ENCODE measurements at places on chromosomes 2 and 18.

DNA sequence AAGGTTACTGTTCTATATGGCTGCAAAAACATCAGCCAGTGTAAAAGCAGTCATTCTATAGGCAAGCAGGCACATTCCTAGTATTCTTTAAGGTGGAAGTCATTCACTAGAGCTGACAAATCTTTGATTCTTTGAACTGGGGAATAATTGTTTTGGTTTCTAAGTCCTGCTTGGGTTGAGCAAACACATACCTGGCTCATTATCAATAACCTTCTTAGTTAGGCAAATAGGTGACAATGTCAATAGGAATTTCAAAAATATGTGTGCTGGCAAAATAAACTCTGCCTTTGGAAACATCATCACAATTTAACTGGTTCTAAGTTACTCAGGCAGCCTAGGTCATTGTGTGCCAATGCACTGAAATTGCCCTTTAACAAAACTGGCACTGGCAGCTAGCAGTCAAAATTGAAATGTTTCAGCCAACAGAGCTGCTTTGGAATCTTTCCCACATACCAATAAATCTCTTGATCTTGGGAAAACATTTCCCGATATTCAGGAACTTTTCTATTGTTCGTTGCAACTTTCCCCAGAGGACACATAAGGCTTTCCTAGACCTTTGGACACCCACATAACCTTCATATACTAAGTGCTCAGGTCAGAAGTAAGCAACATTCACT lies 402.0 kb upstream of the MMADHC start:
- peak; percentile 79 for DNase-seq

DNA sequence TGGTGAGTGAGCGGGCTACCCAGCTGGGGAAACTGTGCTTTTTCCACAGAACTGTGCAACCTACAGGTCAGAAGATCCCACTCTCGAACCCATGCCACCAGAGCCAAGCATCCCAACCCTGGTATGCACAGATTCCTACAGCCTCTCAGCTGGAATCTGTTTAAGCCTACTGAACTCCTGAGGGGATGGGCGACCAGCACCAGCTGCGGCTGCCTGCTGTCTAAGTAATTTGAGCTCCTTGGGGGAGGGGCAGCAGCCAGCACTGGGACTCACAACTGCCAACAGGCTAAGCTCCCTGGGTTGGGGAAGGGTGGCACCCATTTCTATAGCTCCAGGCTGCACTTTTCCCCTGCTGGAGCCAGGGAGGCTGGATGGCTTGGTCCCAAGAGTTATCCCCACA lies 11.8 kb downstream of the CYP27C1 start:
- peak; percentile 63 for DNase-seq

DNA sequence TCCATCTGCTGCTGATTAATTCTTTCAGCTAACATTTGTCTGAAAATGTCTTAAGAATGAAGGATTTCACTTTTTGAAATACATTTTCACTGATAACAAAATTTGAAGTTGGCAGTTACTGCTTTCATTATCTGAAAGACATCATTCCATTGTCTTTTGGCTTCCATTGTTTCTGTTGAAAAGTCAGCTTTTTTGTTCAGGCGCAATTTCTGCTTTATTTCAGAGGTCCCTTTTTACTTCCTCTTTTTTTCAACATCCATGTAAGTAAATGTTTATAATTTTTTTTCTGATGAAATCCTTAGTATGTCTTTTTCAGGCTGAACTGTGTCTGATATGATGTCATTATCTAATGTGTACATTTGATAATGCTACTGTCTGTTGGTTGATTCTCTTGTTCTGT lies 184.2 kb downstream of the RND3 start:
- DNase-seq = no peak

- no peak for DNase-seq
Measured at GRCh38 chr18:5530629-5531178, 13.1 kb downstream of the EPB41L3 start.

- DNase-seq = no peak
Measured at GRCh38 chr18:48093104-48093503, 162.6 kb upstream of the SMAD2 start.

GRCh38 chr2:239692362-239692851 lies 291.6 kb upstream of the HDAC4 start:
- DNase-seq = no peak

GRCh38 chr2:138435701-138436100 lies 65.9 kb upstream of the SPOPL start:
- no peak for DNase-seq

DNA sequence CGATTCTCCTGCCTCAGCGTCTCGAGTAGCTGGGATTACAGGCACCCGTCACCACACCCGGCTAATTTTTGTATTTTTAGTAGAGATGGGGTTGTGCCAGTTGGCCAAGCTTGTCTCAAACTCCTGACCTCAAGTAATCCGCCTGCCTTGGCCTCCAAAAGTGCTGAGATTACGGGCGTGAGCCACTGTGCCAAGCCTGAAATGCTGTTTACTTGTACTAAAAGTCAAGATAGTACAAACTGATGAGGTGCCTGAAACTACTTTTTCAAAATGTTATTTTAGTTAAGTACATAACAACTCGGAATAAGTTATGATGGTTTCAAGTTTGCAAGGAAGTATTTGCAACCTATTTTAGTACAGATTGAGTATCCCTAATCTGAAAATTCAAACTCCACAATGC lies 85.7 kb downstream of the CEP192 start:
- DNase-seq = no peak

- DNase-seq = no peak
Measured at GRCh38 chr2:96093528-96093927, 22.8 kb downstream of the ADRA2B start.

DNA sequence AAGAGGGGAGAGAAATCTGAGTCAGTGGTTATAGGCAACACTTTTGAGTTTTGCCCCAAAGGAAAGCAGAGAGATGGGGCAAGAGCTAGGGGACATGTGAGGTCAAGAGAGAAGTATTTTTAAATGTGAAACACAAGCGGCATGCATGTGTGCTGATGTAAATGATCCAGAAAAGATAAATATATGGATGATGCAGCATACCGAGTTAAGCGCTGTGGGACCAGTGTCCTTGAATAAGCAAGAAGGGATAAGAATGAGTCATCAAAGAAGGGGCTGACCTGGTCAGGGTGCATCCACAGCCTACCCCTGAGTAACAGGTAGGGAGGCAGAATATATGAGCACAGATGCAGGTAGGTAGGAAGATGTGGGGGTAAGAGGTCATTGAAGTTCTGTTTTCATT lies 180.9 kb downstream of the TRABD2A start:
- DNase-seq = no peak

GRCh38 chr2:182043021-182043420 lies 57.4 kb downstream of the PPP1R1C start:
- no peak for DNase-seq

GRCh38 chr2:176395273-176395854 lies 126.1 kb downstream of the MTX2 start:
- peak; percentile 36 for DNase-seq

GRCh38 chr2:120418174-120418787 lies 72.3 kb downstream of the INHBB start:
- DNase-seq = no peak

DNA sequence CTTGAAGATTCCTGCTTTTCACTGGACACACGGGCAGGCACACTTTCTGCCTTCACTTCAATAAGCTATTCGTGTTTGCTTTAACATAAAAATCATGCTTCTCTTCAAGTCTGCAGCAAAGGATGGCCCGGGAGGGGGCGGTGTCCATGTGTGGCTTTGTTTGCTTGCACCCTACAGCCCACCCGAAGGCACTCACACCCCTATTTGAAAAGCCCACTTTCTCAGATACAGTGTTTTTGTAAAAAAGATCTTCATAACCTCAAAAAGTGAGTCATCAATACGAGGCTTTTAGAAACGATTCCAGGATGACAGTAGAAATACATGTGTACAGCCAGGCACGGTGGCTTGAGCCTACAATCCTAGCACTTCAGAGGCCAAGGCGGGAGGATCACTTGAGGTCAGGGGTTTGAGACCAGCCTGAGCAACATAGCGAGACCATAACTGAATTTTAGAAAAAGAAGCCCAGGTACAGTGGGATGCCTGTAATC lies 36.5 kb upstream of the HPCAL1 start:
- DNase-seq = no peak

DNA sequence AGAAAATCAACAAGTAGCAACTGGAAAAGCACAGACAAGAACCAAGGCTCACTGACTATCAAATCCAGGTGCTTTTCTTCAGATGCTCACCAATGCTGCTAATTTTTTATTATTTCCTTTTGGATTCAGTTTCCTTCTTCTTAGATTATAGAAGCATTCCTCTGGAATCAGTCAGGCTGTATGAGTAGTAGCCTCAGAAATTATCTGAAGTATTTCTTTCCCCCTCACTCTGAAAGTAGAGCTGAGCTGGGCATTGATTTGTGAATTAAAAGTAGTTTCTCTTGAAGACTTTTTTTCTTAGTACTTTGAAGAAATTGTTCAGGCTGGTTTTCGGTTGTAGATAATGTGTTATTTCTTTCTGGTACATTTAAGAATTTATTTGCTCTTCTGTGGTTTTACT lies 273.7 kb downstream of the NOL4 start:
- peak; percentile 62 for DNase-seq

GRCh38 chr2:182937870-182938269 lies 71.4 kb upstream of the FRZB start:
- no peak for DNase-seq

- DNase-seq = peak; percentile 9
Measured at GRCh38 chr2:203997980-203998809, 61.6 kb downstream of the ICOS start.

DNA sequence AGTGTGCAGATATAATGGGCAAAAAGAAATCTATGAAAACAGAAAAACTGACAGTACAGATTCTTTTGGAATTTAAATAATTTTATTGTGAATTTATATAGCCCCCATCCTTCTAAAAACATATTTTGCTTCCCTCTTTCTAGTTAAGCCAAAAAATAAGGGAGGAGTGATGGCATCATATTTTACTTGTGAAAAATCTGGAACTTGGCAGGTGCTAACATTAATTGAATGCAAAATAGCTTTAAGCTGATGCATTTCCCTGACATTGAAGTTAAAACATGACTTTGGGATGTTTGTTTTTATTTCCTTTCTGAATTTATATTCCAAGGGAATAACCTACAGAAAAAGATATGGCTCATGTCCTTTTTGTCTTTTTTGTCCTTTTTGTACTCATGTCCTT lies 82.6 kb upstream of the RBM44 start:
- DNase-seq = no peak

DNA sequence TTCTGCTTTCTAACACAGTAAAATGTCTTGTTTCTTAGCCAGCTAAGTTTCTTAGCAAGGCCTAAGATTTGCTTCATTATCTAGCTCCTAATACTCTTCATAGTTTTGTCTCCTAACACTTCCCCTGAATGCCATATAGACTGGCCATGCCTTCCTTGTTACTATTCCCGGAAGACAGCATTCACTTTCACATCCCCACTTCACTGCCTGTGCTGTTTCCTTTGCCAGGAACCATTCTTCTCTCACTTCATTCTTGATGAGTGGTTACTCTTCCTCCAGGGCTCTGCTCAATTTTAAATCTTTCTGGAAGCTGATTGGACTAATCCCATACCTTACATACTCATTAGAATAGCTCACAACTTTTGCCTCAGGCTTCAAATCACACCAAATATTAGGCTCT lies 1510.2 kb upstream of the DDX18 start:
- no peak for DNase-seq

Data from fibroblast of skin of right biceps (primary cell).